ENCODE measurements at places on chromosomes 4 and X.

- peaks cover 5% of the 10 kb centered on the region for H3K36me3 ChIP-seq
- H3K27ac ChIP-seq = no peak overlapping the region
- no peak for DNase-seq
- H3K4me3 ChIP-seq = no peak overlapping the region
Observed at GRCh38 chrX:1754077-1754476, 139.2 kb downstream of the ASMT start.

DNA sequence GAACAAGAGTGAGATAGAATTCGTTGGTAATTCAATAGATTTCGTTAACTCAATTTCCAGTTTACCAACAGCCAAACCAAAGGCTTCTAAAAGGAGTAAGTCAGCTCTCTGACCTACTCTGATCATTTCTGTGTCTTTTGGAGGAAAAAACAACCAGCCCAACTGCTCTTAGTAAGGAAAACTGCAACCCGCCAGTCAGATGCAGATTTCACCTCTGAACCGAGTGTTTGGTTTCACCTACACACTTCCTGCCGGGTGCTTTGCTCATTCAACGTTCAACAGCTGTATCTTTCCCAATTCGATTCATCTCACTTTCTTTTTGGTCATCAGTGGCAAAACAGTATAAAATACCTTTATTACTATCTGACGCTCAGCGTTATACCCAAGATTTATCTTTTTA is 24.5 kb downstream of the TMSB4X start:
- peak overlapping the region; percentile 76 for H3K4me3 ChIP-seq
- H3K36me3 ChIP-seq = no peaks in the 10 kb centered on the region
- peaks cover 71% of the 10 kb centered on the region for H3K4me1 ChIP-seq
- H3K27ac ChIP-seq = peak overlapping the region; percentile 97
- peak; percentile 45 for DNase-seq

DNA sequence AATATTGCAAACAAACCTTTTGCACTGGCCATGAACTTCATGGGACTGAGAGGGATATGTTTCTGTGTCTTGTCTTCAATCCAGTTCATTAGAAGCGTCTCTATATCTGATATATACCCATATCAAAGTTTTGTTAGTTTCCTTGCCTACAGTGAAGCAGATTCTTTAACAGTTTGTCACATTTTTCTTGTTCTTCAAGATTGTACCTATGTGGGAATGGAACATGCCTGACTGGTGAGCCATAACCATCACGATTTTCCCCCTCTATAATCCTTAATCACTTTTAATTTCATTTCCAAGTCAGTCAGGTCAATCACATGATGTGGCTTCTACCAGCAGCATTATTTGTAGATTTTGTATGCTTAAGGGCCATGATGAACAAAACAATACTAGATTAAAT is 197.1 kb upstream of the PDE5A start:
- DNase-seq = no peak
- peaks cover 6% of the 10 kb centered on the region for H3K27me3 ChIP-seq
- H3K27ac ChIP-seq = no peak overlapping the region
- H3K4me1 ChIP-seq = no peaks in the 10 kb centered on the region

DNA sequence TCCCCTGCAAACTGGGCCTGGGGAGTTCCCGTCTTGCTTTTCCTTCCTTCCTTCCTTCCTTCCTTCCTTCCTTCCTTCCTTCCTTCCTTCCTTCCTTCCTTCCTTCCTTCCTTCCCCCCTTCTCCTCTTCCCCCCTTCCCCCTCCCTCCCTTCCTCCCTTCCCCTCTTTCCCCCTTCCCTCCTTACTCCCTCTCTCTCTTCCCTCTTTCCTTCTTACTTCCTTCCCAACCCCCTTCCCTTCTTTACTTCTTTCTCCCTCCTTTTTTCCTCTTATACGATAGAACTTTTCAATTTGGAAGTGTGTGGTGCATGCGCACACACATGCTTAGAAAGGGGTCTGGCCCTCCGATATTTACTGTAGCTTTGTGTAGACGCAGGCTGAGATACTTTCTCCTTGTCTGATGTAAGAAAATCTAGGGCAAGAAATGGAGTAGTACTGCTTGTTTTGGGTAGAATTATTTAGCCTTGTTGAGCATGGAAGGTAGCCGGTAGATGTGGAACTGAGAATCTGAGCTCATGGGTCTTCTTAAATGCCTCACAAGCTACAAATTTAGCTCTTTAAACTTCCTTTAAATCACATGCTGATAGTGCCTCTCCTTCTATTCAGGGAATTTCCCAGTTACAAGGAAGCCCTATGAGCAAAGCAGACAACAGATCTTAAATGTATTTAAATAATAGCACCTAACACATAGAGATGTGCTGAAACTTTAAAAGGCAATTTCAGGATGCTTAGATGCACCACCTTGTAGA is 189.6 kb downstream of the GPAT3 start:
- no peak overlapping the region for H3K4me3 ChIP-seq
- no peaks in the 10 kb centered on the region for H3K36me3 ChIP-seq
- DNase-seq = no peak
- peaks cover 12% of the 10 kb centered on the region for H3K27me3 ChIP-seq
- H3K4me1 ChIP-seq = no peaks in the 10 kb centered on the region
- H3K27ac ChIP-seq = no peak overlapping the region

- no peaks in the 10 kb centered on the region for H3K36me3 ChIP-seq
- no peak overlapping the region for H3K27ac ChIP-seq
- peaks cover 5% of the 10 kb centered on the region for H3K27me3 ChIP-seq
- no peak overlapping the region for H3K4me3 ChIP-seq
- DNase-seq = peak; percentile 29
Observed at GRCh38 chrX:39907964-39908661, 189.6 kb downstream of the BCOR start.

- no peak for DNase-seq
- H3K27ac ChIP-seq = no peak overlapping the region
- H3K4me1 ChIP-seq = no peaks in the 10 kb centered on the region
- H3K4me3 ChIP-seq = no peak overlapping the region
- H3K36me3 ChIP-seq = no peaks in the 10 kb centered on the region
- peaks cover 2% of the 10 kb centered on the region for H3K27me3 ChIP-seq
Observed at GRCh38 chr4:68736813-68737212, 66.4 kb upstream of the UGT2B15 start.

DNA sequence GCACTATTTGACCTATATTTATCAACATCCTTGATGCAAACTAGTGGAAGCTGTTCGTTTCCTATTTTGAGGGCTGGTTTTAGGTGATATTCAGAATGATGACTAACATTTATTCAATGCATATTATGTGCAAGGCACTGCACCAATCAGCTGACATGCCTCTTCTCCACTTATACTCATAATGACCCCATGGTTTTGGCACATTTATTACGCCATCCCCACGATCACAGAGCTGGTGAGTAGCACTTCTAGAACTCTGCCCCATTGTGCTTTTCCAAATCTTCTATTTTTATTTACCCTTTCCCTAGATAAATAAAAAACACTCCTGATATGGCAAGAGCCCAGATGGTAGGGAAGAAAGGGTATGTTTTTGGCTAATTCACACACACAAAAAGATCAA is 13.1 kb downstream of the SCML1 start:
- no peaks in the 10 kb centered on the region for H3K27me3 ChIP-seq
- peaks cover 1% of the 10 kb centered on the region for H3K4me1 ChIP-seq
- H3K4me3 ChIP-seq = no peak overlapping the region
- H3K36me3 ChIP-seq = no peaks in the 10 kb centered on the region
- no peak for DNase-seq

DNA sequence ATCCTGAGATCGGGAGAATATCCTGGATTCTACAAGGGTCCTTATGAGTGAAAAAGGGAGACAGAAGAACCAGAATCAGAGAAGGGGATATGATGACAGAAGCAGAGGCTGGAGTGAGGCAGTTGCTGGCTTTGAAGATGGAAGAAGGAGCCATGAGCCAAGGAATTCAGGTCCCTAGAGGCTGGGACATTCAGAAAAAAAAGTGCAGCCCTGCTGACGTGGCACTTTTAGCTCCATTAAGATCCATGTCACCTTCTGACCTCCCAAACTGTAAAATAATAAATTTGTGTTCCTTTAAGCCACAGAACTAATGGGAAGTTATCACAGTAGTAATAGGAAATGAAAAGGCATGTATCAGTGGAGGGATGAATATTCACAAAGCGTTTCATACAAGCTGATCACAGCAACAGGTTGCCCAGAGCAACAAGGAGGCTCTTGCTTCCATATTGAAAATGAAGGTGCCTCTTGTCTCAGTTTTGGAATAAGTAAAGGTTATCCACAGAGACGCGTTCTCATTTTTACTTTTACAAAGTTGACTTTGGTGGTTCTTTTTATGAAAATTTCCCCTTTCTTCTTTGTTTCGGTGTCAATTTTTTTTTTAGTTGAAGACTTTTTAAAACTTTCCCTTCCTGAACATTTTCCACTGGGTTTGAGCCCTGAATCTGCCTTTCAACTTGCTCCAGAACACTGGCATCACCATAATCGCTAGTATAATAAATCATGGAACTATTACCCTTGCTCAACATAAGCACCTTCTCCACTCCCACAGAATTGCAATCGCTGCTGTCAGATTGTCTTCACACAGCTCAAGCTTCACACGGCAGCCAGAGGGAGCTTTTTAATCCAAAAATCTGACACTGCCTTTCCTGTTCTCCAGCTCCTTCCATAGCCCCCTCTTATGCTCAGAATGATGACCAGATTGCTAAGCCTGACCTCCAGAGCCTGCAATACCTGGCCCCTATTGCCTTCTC is 127.6 kb upstream of the RBPJ start:
- H3K27me3 ChIP-seq = no peaks in the 10 kb centered on the region
- DNase-seq = no peak

GRCh38 chr4:184810720-184811119 is 15.0 kb downstream of the ACSL1 start:
- H3K27ac ChIP-seq = no peak overlapping the region
- H3K4me1 ChIP-seq = peaks cover 27% of the 10 kb centered on the region
- H3K36me3 ChIP-seq = peaks cover 4% of the 10 kb centered on the region
- DNase-seq = no peak
- H3K27me3 ChIP-seq = no peaks in the 10 kb centered on the region
- H3K4me3 ChIP-seq = no peak overlapping the region

- no peak overlapping the region for H3K27ac ChIP-seq
- H3K36me3 ChIP-seq = no peaks in the 10 kb centered on the region
- no peak overlapping the region for H3K4me3 ChIP-seq
- no peaks in the 10 kb centered on the region for H3K27me3 ChIP-seq
- peaks cover 2% of the 10 kb centered on the region for H3K4me1 ChIP-seq
Observed at GRCh38 chr4:8539661-8540060, 40.5 kb upstream of the GPR78 start.

All from activated naive CD8-positive, alpha-beta T cell treated with anti-CD3 and anti-CD28 coated beads, Interleukin-2, amount 50 U/mL, for 24 hours (primary cell).